ENCODE measurements at places on chromosomes 13 and 19.

- no peak for DNase-seq
These were observed 62.4 kb upstream of the RNF113B start for GRCh38 chr13:98239162-98240076.

GRCh38 chr13:39913339-39913738 is 257.9 kb downstream of the COG6 start:
- no peak for DNase-seq

DNA sequence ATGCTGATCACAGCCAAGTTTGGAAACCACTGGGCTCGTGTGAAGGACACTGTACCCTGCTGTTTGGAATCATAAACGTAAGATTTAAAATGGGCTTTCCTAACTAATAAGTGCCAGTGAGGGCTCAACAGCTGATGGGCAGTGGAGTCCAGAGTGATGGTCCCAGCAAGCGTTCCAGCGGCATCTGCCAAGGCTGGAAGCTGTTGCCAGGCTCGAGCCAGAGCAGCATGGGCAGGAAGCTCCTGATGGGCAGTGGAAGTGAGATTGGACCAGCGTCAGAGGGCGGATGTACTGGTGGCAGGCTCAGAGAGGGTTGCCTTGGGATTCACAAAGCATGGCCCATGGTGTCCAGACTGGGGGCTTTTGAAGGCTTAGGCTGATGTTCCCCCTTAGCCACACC is 30.2 kb downstream of the COL4A2 start:
- no peak for DNase-seq

DNA sequence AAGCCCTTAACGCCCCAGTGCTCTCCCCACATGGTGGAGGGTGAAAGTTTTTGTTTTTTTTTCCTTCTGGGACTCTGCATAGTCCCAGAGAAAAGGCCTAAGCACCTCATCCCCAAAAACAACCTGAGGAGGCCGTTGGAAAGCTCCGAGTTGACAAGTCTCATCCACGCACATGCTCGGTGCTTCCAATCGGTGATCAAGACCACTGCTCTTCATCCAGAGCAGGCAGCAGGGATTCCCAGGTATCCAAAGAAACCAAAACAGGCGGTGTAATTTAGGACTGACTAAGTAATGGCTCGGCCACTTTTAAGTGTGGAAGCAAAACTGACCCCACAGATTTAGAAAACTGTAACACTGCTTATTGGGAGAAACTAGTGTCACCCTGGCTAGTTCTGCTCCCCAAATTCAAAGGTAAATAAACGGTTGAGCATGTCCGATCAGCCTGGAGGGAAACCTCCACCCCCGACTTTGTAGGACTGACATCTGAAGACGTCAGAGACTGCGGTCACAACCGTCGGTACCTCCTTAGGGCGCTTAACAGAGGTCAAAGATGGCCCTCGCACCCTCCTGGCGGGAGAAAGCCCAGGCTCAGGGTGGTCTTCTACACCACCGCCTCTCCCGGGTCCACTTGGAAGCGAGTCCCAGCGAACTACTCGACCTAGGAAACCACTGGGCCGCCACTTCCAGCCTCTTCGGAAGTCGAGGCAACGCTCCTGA is 997 bp upstream of the ZNF446 start:
- DNase-seq = no peak

DNA sequence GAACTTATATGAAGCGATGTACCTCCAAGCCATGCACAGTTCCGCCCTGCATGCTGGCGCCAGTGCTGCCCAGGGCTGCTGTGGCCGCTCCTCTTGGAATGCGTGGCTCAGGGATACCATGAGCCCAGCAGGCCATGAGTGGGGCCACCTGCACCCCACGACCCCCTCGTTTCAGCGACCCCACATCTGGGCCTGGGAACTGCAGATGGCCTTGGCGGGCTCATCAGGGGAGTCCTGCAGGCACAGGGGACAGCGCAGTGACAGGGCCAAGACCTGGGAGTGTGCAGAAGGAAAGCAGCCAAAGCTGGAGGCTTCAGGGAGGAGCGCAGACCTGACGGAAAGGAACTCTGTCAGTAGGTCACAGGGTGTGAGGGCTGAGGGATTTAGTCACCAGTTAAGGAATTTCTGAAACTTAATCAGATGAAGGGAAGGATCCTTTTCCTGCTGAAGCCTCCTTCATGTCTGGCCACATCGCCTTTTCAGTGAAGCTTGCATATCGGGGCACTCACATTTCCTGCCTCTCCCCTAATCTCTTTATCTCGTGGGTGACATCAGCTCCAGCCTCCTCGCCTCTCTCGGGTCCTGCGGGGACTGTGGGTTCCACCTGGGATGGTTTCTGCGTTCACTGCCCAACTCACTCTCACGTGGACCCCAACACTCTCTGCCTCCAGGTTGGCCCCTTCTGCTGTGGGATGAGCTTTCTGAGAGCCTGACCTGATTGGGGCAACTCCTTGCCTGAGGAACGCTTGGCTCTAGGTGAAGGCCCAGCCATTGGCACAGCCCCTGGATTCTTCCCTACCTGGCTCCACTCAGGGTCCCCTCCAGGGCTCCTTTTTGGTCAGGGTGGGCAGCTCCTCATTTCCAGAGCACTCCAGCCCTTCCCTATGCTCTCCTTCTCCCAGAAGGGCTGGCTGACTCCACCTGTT is 123.5 kb downstream of the CRYL1 start:
- no peak for DNase-seq

GRCh38 chr19:45815481-45816216 is 541 bp upstream of the RSPH6A start:
- DNase-seq = no peak
